Right lobe of liver (tissue), 6 donors: ENCODE measurements at places on chromosomes 16 and 17.

- no peaks in the 10 kb centered on the region for H3K27me3 ChIP-seq
- no peak overlapping the region for H3K27ac ChIP-seq
- H3K4me3 ChIP-seq = no peak overlapping the region
Observed at GRCh38 chr16:20768121-20768520, 4.3 kb downstream of the ACSM3 start.

DNA sequence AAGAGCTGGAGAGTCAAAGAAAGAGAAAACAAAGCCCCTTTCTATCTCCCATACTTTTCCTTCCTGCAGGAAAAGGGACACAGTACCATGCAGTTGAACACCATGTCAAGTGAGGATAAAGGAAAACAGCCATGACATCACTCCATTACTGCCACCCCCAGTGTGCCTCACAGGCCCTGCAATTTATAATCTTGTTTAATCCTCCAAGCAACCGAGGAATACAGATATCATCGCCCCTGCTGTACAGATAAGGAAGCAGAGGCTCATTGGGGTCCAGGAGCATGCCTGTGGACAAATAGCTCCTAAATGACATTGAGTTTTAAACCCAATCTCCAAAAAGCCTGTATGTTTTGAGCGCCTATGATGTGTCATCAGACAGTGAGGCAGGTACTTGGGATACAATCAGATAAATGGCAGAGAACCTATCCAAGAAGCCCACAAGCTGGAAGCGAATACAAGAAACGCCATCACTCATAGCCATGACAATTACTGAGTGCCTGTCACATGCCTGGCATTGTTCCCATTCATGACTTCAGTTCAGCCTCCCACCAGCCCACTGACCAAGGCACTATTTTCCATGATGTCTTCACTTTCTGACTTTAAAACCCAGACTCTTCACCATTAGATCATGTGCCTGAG, 45.5 kb downstream of the CPPED1 start:
- no peaks in the 10 kb centered on the region for H3K27me3 ChIP-seq
- H3K4me3 ChIP-seq = no peak overlapping the region
- H3K36me3 ChIP-seq = no peaks in the 10 kb centered on the region
- peak overlapping the region; percentile 48 for H3K27ac ChIP-seq
- H3K4me1 ChIP-seq = no peaks in the 10 kb centered on the region

GRCh38 chr17:48546924-48547807, 2.3 kb upstream of the HOXB2 start:
- H3K27me3 ChIP-seq = no peaks in the 10 kb centered on the region
- peak overlapping the region; percentile 64 for H3K27ac ChIP-seq
- DNase-seq = no peak
- no peak overlapping the region for H3K4me3 ChIP-seq
- peaks cover 6% of the 10 kb centered on the region for H3K4me1 ChIP-seq

GRCh38 chr17:16470265-16470664, 21.7 kb downstream of the LRRC75A start:
- no peak for DNase-seq
- no peak overlapping the region for H3K4me3 ChIP-seq
- no peaks in the 10 kb centered on the region for H3K36me3 ChIP-seq
- H3K27me3 ChIP-seq = no peaks in the 10 kb centered on the region

- H3K27me3 ChIP-seq = no peaks in the 10 kb centered on the region
- no peak overlapping the region for H3K27ac ChIP-seq
- H3K4me3 ChIP-seq = no peak overlapping the region
- DNase-seq = no peak
Observed at GRCh38 chr17:69213059-69213813, 15.4 kb downstream of the ABCA10 start.

GRCh38 chr17:30219833-30220232, 15.7 kb downstream of the SLC6A4 start:
- H3K36me3 ChIP-seq = no peaks in the 10 kb centered on the region
- H3K27me3 ChIP-seq = no peaks in the 10 kb centered on the region
- no peak overlapping the region for H3K27ac ChIP-seq
- no peaks in the 10 kb centered on the region for H3K4me1 ChIP-seq

DNA sequence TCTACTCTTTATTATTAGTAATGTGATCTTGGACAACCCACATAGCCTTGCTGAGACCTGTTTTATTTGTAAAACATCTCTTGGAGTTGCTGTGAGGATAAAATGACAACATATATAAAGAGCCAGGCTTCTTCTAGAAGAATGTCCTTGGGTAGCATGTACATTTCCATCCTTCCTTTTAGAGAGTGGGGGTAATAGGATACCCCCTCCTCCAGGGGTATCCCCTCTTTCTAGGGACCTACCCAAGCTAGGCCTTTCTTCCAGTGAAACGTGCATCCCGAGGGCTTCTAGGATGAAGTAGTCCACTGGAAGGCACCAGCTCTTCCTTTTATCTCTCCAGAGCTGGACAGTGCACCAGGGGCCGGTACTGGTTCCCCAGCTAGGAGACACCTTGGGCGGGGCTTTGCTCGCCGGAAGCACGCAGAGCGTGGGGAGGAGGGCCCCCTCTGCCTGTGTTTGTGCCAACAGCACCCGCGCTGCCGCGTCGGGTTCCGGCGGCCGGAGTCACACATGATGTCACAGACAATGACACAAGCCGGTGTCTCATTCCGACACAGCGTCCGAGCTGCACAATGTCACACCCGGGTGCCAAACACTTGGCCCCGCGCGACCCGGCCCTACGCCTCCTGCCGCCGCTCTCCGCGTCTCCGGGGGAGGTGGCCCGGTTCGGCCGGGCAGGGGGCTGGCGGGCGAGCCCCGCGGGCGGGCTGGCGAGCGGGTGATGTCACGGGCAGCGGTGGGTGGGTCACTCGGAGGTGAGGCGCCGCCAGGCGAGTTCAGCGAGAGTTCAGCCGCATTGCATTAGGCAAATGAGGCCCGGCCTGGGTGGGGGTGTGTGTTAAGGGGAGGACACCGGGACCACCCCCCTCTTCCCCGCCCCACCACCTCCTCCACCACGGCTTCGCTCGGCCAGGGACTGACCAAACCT, 23.4 kb downstream of the GJD3 start:
- peak; percentile 95 for DNase-seq
- peak overlapping the region; percentile 85 for H3K4me3 ChIP-seq
- H3K36me3 ChIP-seq = no peaks in the 10 kb centered on the region
- peak overlapping the region; percentile 83 for H3K27ac ChIP-seq
- no peaks in the 10 kb centered on the region for H3K4me1 ChIP-seq
- H3K27me3 ChIP-seq = no peaks in the 10 kb centered on the region

DNA sequence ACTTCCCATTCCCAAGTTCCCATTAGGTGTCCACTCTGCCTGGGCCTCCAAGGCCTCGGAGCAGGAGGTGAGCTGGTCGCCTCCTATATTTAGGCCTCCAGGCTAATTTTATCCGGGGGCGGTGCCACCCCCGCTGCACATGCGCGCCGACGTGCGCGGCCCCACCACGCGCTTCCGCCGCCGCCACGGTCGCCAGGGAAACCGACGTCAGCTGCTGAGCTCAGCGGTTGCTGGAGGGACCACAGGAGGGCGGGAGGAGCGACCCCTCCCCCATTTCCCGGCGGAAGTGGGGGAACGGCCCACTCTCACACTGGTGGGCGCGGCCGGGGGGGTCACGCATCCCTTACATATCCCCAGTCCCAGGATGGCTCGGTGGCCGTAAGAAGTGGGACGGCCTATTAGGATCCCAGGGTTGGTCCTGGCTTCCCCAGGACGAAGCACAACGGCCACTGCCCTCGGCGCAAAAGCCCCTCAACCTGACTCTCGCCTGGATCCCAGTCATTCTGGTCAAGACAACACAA, 1.0 kb downstream of the PER1 start:
- no peaks in the 10 kb centered on the region for H3K27me3 ChIP-seq
- peak overlapping the region; percentile 100 for H3K27ac ChIP-seq
- H3K4me3 ChIP-seq = peak overlapping the region; percentile 62
- H3K36me3 ChIP-seq = peaks cover 47% of the 10 kb centered on the region
- peak; percentile 93 for DNase-seq

DNA sequence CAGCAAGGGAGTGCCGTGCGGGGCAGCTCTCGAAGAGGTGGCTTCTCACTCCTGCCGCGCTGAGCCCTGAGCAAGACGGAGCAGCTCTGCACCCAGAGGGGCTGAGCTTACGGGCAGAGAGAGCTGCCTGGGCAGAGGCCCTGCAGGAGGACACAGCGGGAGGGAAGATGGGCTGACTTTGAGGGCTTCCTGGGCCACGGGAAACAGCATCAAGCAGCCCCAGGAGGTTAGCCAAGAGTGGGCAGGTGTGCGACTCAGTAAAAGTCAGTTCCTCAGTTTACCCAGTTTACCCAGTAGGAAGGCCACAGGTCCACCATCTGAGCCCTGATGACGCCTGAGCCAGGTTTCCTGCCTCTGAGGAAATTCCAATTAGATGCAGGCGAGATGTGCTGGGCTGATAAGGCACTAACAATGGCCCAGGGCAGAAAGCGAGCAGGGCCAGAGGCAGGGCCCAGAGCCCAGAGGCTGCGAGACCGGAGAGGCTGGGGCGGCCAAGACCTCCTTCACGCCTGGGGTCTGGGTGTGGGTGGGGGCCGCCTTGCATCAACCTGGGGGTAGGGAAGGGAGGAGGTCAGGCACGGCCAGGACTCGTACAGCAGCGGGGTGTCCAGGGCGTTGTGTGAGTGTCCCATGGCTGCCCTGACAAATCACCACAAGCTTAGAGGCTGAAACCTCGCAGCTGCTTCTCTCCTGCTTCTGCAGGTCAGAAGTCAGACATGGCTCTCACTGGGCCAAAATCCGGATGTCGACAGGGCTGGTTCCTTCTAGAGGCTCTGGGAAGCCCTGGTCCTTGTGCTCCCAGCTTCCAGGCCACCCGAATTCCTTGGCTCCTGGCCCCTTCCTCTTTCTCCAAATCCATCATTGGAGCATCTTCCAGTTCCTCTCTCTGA, 32.0 kb upstream of the CIBAR2 start:
- H3K27me3 ChIP-seq = no peaks in the 10 kb centered on the region
- DNase-seq = no peak
- peaks cover 12% of the 10 kb centered on the region for H3K4me1 ChIP-seq
- H3K36me3 ChIP-seq = no peaks in the 10 kb centered on the region
- no peak overlapping the region for H3K27ac ChIP-seq

- H3K27ac ChIP-seq = no peak overlapping the region
- no peaks in the 10 kb centered on the region for H3K36me3 ChIP-seq
- H3K27me3 ChIP-seq = no peaks in the 10 kb centered on the region
Observed at GRCh38 chr16:65306300-65306699, 184.4 kb upstream of the CDH11 start.

DNA sequence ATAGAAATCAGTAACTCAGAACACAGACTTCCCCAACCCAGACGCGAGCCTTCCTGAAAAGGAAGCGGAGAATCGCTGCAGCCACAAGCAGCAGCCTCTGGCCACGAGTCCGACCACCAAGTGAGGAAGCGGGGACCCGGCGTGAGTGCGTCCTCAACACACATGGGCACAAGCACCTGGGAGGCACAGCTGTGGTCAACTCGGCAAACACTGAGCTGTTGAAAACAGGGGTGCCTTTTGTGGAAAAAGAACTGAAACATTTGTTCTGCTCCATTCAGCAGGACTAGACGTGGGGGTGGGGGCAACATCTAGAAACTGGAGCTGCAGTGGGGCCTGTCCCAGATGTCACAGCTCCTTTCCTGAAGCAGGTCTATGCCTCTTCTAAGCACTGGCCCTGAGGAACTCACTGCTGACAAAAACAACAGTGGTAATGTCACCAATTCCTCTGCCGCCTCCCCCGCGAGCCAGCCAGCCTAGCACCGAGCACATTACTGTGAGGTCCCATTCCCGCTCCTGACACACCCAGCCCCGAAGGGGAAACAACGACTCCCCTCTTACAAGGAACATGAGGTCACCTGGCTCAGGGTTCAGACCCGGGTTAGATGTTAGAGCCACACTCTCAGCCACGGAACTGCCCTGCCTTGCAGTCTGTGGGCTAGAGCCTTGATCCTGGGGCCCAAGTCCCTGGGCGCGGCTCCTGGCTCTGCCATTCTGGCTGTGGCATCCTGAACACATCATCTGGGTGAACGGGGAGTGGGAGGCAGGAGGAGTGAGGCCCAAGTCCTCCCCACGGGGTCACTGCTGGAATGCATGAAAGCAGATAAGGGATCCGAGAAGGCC, 29.0 kb downstream of the KDM8 start:
- no peaks in the 10 kb centered on the region for H3K4me1 ChIP-seq
- no peak for DNase-seq
- H3K27ac ChIP-seq = no peak overlapping the region
- no peaks in the 10 kb centered on the region for H3K27me3 ChIP-seq
- no peak overlapping the region for H3K4me3 ChIP-seq

DNA sequence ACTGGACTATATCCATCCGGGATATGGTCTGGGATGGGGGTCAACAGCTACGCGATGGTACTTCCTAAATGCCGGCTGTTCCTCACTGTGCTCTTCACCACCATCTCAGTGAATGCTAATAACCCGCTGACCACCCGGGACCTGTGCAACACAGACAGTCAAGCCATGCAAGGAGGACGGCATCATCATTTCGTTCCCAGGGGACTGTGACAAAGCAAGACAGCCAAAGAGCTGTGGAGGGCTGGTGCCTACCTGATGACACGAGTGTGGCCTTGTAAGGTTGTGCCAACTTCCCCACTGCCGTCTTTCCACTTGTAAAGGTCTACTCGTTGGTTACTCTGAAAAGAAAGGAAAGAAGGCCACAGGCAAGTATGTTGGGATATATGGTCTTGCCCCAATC, 33.7 kb downstream of the WDR59 start:
- H3K27ac ChIP-seq = no peak overlapping the region
- peaks cover 18% of the 10 kb centered on the region for H3K36me3 ChIP-seq
- H3K27me3 ChIP-seq = no peaks in the 10 kb centered on the region
- H3K4me1 ChIP-seq = no peaks in the 10 kb centered on the region
- DNase-seq = no peak

DNA sequence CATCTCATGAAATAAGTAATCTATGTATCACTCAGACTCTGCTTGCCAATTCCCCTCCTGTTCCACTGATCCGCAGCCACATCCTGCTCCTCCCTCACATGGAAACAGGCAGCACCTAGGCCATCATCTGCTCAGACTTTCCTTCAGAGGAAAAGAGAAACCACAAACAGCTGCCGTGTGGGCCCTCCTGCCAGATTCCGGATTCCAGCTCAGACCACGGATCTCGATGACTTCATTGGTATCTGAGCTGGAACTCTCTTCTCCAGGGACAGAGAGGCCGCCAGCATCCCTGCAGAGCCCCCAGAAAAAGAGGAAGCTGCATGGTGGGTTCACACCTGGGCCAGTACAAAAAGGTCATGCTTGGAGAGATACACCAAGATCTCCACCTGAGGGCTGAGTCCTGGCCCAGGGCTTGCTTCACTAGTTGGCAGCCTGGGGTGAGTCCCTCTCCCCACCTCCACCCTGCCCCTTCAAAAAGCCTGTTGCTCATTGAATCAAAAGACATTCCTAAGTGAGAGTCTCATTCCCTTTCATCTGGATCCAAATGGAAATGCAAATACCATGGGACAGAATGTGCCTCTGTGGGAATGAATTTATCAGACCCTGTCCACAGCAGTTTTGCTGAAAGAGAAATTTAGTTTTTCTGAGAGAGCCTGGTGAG, 47.2 kb downstream of the HOXB1 start:
- no peaks in the 10 kb centered on the region for H3K4me1 ChIP-seq
- DNase-seq = no peak
- H3K27me3 ChIP-seq = no peaks in the 10 kb centered on the region
- H3K27ac ChIP-seq = no peak overlapping the region
- H3K36me3 ChIP-seq = no peaks in the 10 kb centered on the region
